ENCODE measurements at places on chromosomes 11 and 22. TPM values are rescaled to one million over a fixed set of nuclear protein-coding genes. Genes with fewer than 3 reads are reported as not detected.

Gene GPR152
- not detected for total RNA-seq

Gene MAP6
- 0.21 TPM for total RNA-seq

Gene FAM181B
- not detected for total RNA-seq

Gene SHANK2
- total RNA-seq = 0.13 TPM

Gene CYB5R2
- total RNA-seq = 46.6 TPM

Gene TPBGL
- not detected for total RNA-seq

Gene MICAL3
- total RNA-seq = 92.2 TPM

Gene GRIK4
- 1.3 TPM for total RNA-seq

Gene FXYD6
- total RNA-seq = 0.93 TPM

Gene CRYBA4
- total RNA-seq = not detected

Gene CRYAB
- not detected for total RNA-seq

Gene IL18
- 0.21 TPM for total RNA-seq

Gene BCL2L13
- total RNA-seq = 28.4 TPM

Gene RHOD
- total RNA-seq = 2.6 TPM

Gene RIMBP3C
- total RNA-seq = 0.24 TPM

Gene WNT11
- not detected for total RNA-seq

Gene VPREB1
- total RNA-seq = not detected

Gene TOM1
- total RNA-seq = 36.4 TPM

Gene KRTAP5-8
- total RNA-seq = not detected

Gene MLC1
- not detected for total RNA-seq

Gene CCDC87
- total RNA-seq = 0.08 TPM

Gene SOX10
- total RNA-seq = not detected

Gene LRP5
- 31.9 TPM for total RNA-seq
